ENCODE measurements at places on chromosomes 7 and 10.

GRCh38 chr7:100406767-100407166 lies 21.7 kb downstream of the ZCWPW1 start:
- no peak for DNase-seq

GRCh38 chr10:28217848-28218247 lies 85.0 kb downstream of the MPP7 start:
- DNase-seq, result peak; percentile 19

- DNase-seq, result peak; percentile 20
Observed at GRCh38 chr10:13046851-13047528, 45.5 kb upstream of the CCDC3 start.

- no peak for DNase-seq
Observed at GRCh38 chr7:22542254-22542653, 42.3 kb upstream of the STEAP1B start.

DNA sequence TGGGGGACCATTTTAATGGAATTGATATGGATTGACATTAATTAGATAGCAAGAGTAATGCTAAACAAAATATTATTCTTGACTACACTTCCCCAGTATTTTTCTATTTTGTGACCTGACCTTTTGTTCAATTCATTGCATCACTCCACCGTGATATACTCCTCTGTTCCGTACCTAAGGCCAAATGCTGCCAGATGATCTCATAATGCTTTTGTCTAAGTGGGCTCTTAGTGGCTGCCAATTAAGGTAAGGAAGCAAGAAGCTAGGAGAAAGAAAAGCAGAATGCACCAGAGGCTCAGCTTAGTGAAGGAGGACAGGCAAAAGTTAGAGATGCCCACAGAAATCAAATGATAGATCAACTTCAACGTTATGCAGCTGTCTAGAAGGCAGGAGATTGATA lies 36.4 kb downstream of the FEZF1 start:
- no peak for DNase-seq

DNA sequence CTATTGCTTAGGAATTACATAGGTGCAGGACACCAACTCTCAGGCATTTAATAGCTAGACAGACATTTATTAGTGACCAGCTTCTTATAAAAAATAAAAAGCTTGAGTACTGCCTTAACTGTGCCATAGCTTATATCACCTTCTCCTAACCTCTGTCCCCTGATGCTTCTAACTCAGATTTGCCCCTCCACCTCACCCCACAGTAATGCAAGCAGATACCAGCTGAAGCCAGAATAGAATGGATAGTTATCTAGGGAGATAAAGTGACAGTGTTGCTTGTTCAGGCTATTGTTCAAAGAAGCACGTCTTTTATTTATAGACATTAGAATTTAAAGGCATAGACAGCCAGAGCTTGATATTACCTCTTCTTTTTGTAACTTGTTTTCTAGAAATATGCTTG lies 99.6 kb upstream of the GLCCI1 start:
- DNase-seq, result no peak

All from trophoblast cell (in vitro differentiated cells and primary cell).